ENCODE measurements at places on chromosomes 6 and 20.

DNA sequence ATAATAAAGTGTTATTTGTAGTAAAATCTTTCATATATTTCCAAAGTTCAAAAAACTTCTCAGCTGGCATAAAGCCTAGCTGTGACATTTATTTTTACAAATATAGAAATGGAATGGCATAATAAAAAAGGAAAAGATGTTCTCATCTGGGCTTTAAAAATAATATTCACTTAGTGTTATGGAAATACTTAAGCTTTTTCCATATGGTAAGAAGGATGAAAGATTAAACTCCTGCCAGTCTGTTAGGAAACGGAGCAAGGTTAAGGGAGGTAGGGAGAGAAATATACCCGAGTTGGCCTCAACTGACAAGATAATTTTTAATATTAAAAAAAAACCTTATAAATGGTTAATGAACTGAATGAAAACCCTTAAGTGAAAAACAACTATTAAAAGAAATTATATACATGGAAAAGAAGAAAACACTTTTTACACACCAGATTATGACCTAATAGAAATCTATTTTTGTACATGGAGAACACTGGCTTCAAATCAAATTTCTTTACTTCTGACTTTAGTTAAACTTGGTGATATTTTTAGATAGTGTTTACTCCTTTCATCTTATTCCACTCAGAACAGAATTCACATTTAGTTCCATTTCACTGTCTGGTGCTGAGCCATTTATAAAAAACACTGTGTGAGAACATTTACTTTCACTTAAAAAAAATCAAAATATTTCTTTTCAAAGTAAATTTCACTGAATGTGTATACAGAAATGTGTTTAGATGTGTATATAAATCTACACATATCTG is 137.0 kb downstream of the DST start:
- DNase-seq = no peak

- DNase-seq = no peak
Measured at GRCh38 chr6:44096612-44097011, 30.6 kb downstream of the MRPL14 start.

DNA sequence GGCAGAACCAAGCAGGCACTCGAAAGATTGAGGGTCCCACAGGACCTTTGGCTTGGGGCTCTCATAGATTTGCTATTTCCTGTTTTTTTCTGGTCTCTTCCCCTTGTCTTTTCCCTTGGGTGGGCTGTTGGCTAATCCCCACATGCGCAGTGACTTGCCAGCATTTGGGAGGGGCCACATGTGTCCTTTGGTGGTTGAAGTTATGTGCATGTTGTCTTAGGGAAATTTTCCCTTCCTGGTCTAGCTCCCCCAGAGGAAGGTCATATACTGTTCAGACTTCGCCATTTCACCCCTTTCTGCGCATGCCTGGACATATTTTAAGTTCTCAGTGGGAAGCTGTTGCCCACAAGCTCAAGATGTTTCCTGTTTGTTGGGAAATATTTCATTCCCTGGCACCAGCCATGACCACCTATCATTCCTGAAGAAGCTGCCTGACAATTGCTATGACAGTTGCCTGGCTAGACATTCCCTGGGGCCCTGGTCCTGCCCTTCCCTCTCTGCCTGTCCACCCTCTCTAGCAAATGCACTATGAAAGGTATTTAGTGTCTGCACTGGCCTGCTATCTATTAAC is 156.2 kb upstream of the THBS2 start:
- no peak for DNase-seq

- DNase-seq = no peak
Measured at GRCh38 chr20:18567739-18568091, 483 bp downstream of the SMIM26 start.

- no peak for DNase-seq
Measured at GRCh38 chr20:43726811-43727338, at the start of gene GTSF1L. TSS of gene GTSF1L (minus strand) at chr20:43727002. CDS start at chr20:43726694, 308 bp downstream.

DNA sequence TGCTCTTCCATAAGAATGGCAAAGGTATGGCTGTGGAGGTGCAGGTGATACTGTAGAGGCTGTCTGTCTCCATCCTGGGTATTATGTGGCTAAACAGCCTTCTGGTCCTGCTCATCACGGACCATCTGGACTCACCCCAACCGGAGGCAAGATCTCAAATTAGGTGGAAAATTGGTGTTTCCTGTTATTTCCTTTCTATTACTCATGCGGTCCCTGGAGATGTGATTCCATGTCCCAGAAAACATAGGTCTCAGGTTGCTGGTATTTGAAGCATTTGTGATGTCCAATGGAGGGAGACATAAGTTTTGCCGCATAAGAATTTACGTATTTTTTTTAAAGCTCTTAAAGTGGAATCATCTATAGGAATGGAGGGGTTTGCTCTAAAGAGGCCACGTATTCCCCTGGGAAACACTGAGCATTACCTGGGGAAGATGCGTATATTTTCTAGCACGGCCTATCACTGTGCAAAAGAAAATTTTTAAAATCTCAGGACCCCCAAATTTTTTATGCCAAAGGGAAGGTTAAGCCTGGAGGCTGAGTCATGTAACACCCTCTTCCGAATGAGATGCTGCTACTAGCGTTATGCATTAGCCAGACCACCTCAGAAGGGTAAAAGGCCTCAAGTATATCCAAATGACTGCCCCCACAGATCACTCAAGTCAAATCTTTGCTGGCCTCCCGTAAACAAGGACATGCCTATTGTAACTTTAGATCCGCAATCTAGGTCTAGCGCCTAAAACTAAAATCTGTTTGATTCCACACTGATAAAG is 22.4 kb upstream of the PBOV1 start:
- peak; percentile 42 for DNase-seq

DNA sequence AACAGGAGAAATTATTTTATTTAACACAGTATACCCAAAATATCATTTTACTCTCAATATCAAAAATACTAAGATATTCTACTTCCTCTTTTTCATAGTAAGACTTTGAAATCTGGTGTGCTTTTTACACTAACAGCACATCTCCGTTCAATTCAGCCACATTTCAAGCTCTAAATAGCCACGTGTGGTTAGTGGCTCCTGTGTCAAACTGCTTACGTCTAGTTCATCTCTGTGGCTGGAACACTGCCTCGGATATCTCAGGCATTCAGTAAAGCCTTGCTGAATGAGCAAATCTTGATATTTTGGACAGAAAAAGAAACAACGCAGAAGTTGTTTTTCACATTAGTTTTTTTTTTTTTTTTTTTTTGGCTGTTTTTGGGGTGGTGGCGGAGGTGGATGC is 136.1 kb downstream of the EYA4 start:
- DNase-seq = no peak

GRCh38 chr6:46129291-46129628 is 529 bp upstream of the ENPP4 start:
- no peak for DNase-seq
